Activated CD4-positive, alpha-beta T cell treated with anti-CD3 and anti-CD28 coated beads for 24 hours (primary cell): ENCODE measurements at places on chromosomes 11 and 22.
A peak's percentile ranks its signal among the peaks of the same experiment; 100 is the strongest.

GRCh38 chr11:126084608-126084912 is 21.9 kb upstream of the CDON start:
- DNase-seq: no peak

DNA sequence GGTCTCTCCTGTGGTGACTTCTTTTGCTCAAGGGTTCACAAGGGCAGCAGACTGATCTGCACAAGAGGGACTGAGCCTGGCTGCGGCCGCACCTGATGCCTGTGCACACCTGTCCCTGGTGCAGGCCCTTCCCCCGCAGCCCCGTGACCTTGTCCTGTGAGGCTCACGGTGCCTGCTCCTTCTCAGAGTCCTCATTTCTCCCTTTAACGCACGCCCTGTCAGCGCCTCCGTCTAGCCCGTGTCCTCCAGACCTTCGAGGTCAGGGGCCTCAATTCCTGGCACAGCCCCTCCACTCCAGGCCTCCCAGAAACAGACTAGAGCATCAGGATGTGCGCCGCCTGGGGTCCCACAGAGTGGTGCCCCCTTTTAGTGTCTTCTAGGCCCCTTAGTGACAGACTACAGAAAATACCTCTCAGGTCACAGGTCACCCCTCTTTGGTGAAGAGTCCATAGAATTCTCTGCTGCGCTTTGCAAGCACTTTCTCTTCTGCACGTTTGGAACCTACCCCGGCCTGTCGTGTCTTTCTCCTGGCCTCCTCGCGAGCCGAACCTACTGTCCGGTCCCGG is 1.0 kb upstream of the DRD4 start:
- no peak for DNase-seq

GRCh38 chr22:33470456-33470855 is 412.3 kb upstream of the SYN3 start:
- no peak for DNase-seq

DNA sequence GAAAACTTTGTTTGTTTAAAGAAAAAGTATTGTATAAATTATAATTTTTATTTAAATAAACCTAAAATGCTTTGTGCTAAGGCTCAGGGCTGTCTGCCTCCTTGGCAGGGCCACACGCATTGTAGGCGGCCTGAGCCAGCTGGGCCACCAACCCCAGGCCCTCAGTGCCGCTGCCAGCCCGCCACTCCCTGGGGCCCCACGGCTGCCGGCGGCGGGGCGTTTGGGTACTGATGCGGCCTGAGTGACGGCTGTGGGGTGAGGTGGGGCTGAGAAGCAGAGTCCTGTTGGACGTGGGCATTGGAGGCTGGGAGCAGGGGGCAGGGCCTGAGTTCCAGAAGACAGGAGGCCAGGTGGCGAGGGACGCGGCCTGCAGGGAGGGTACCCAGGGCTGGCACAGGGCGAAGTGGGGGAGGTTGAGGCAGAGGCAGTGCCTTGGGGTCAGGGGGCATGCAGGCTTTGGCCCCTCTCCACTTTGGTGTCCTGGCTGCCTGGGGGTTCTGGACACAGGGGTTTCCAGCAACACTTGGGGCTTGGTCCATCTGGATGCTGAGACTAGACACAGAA is 58.3 kb downstream of the CERK start:
- no peak for DNase-seq

DNA sequence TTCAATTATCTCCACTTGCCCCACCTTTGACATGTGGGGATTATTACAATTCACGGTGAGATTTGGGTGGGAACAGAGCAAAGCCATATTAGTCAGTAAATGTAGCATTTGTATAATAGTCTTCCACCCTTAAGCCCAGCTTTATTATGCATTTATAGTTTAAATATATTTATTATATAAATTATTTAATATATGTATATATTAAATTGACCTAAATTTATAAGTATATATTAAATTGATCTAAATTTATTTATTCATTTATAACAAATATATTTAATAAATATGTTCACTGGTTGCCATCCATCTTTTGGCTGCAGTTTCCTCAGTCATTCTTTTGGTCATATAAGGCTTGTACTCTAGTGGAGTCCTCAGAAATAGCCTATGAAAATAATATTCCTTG is 23.6 kb upstream of the CHORDC1 start:
- no peak for DNase-seq

DNA sequence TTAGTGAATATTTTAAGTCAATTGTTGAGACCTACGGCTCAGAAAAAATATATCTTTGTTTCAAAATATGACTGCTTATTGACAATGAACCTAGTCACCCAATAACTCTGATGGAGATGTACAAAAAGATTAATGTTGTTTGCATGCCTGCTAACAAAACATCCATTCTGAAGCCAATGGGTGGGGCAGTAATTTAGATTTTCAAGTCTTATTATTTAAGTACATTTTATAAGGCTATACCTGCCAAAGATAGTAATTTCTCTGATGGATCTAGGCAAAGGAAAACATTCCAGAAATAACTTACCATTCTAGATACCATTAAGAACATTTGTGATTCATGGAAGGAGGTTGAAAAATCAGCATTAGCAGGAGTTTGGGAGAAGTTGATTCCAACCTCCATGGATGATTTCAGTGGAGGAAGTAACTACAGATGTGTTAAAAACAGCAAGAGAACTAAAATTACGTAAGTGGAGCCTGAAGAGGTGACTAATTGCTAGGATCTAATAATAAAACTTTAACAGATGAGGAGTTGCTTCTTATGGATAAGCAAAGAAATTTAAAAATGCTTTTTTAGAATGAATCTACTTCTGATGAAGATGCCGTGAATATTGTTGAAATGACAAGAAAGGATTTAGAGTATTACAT is 26.4 kb upstream of the OR8D2 start:
- no peak for DNase-seq

DNA sequence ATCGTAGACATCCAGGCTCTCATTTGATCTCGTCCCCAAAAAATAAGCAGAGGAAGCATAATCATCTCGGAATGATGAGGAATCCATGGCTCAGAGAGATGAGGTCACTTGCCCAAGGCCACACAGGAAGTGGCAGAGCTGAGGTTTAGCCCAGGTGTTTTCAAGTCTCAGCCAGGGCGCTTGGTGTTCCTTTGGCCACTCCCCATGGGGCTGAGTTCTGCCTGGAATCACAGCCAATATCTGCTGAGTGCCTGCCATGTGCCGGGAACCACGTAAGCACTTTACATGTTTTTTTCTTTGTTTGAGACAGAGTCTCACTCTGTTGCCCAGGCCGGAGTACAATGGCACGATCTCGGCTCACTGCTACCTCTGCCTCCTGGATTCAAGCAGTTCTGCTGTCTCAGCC is 29.5 kb upstream of the MYH9 start:
- DNase-seq: no peak

GRCh38 chr22:42623756-42624441 is 9.2 kb upstream of the POLDIP3 start:
- DNase-seq: no peak

DNA sequence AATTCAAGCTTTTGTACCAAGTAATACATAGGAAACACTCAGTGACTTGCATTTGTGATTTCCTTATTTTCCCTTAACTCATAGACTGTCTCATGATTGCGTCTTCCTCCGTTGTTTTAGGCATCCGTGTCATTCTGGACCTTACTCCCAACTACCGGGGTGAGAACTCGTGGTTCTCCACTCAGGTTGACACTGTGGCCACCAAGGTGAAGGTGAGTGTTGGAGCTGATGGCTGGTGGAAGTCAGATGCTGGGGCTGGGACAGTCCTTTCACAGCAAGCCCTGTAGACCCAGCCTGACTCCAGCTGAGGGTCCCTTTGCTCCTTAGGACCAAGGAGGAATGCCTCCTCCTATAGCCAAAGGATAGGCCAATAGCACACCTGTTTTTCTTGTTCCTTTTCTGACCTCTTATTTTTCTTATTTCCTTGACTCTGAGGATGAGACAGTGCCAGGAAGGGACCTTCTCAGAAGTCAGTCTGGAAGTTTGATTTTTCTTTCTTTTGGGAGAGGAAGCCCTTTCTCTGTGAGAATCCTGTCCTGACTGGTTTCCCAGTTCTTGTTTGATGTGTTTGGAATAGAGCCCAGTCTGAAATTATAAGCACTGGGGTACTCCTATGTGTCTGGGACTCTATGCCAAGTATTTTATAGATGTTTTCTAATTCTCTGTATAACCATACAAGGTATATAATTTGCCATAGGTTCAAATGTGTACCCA is 2.2 kb downstream of the SLC3A2 start:
- DNase-seq: no peak

DNA sequence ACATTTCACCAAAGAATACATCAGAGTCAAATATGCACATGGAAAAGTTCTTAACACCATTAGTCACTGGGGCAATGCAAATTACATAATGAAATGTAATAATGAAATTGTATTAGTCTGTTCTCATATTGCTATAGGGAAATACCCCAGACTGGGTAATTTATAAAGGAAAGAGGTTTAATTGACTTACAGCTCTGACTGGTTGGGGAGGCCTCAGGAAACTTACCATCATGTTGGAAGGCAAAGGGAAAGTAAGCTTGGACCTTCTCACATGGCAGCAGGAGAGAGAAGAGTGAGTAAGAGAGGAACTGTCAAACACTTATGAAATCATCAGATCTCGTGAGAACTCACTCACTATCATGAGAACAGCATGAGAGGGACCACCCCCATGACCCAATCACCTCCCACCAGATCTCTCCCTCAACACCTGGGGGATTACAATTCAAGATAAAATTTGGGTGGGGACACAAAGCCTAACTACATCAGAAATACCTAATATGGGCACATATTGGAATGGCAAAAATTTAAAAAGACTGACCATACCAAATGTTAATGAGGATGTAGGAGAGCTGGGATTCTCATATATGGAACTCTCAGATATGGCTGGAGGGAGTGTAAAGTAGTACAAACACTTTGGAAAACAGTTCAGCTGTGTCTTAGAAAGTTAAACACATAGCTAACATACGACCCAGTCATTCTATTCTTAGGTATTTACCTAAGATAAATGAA is 65.1 kb upstream of the CD44 start:
- DNase-seq: no peak

- DNase-seq: no peak
These were observed 16.8 kb downstream of the PIWIL4 start for GRCh38 chr11:94583866-94584500.

DNA sequence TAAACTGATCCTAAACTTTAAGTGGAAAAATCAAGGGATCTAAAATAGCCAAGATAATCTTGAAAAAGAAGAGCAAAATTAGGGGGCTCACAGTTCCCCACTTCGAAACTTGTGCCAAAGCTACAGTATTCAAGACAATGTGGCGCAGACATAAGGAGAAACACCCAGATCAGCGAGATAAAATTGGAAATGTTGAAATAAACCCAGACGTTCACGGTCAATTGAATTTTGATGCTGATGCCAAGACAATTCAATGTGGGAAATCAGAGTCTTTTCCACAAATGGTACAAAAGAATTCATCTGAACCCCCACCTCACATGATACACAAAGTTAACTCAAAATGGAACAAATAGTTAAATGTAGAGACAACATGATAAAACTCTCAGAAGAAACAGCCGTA is 601.6 kb downstream of the BRD1 start:
- no peak for DNase-seq

GRCh38 chr11:100188137-100188783 is 498.8 kb upstream of the ARHGAP42 start:
- DNase-seq: no peak

GRCh38 chr11:45772986-45773785 is 31.8 kb upstream of the SLC35C1 start:
- DNase-seq: no peak

GRCh38 chr11:18091731-18092130 is 14.2 kb downstream of the SAAL1 start:
- DNase-seq: no peak

GRCh38 chr11:16271258-16271657 is 85.1 kb downstream of the SOX6 start:
- DNase-seq: no peak

DNA sequence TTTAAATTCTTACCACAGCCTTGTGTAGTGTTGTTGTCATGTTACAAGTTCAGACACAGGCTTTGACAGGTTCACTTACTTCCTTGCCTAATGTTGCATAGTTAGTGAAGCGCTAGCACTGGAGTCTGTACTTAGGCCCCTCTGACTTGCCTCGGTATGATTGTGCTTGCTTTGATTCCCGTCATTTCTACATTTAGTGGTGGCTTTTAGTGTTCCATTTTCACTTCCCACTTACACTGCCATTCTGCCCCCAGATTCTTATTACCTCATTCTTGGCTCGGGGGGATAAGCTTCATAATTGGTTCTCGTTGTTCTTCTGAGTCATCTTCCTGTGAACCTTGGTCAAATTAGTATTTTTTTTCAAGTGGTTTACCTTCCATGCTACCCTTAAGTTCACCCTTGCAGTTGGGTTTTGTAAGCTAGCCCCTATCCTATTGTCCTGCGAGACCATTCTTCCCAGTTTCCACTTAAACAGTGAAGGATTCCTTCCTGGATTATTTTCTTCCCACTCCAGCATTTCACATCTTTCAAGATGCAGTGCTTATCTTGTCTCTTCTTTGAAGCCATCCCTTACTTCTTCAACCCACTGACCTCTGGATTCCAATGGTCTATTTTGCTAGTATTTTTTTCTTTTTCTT is 68.7 kb downstream of the DDX10 start:
- peak; percentile 33 for DNase-seq

DNA sequence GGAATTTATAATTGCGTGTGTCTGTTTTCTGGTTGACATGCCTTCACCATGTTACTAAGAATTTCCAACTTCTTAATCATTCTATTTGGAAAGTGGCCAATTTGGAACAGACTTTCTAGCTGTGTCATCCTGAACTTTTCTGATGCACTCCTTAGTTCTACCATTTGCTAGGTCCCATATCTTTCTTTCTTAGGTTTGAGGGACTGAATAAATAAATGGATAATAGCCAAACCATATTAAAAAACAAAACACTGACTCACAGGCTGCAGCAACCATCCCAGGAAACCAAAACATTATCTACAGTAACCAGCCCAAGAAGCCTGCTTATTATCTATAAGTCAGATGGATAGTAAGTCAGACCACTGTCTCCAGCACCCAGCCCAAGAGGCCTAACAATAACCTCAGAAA is 57.5 kb upstream of the PLET1 start:
- DNase-seq: no peak

- DNase-seq: no peak
These were observed 34.8 kb downstream of the TSPAN18 start for GRCh38 chr11:44761551-44761961.

GRCh38 chr11:90447618-90448017 is 224.8 kb upstream of the CHORDC1 start:
- no peak for DNase-seq

- peak; percentile 85 for DNase-seq
These were observed at the start of gene NRGN for GRCh38 chr11:124739479-124740276. Gene NRGN (plus strand): TSS chr11:124739942. CDS start chr11:124740085, 143 bp downstream.

DNA sequence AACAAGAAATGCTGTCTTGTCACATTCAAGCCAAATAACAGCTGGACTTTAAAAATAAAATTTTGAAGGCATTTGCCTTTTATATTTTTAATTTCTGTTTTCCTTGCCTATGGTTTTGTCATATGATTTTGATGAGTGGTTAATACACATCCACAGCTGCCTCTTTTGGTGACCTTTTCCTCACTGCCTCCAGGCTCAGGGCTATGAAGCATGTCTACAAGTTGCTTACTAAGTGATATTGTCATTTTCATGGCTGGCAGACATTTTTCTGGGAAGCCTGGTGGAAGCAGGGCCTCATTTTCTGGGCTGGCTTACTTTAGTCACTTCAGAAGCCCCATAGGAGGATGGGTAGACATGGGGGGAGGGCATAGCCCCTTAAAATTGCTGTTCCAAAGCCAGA is 344.9 kb downstream of the SOX6 start:
- no peak for DNase-seq

- DNase-seq: no peak
These were observed 38.4 kb downstream of the TOLLIP start for GRCh38 chr11:1271002-1271401.
